ENCODE measurements at places on chromosomes 2 and 18.

- no peak for DNase-seq
Observed at GRCh38 chr2:228522276-228522675, 340.8 kb upstream of the SPHKAP start.

- DNase-seq = no peak
Observed at GRCh38 chr2:77104554-77104953, 417.6 kb downstream of the LRRTM4 start.

- DNase-seq = no peak
Observed at GRCh38 chr18:49151482-49151881, 200.7 kb upstream of the SMAD7 start.

DNA sequence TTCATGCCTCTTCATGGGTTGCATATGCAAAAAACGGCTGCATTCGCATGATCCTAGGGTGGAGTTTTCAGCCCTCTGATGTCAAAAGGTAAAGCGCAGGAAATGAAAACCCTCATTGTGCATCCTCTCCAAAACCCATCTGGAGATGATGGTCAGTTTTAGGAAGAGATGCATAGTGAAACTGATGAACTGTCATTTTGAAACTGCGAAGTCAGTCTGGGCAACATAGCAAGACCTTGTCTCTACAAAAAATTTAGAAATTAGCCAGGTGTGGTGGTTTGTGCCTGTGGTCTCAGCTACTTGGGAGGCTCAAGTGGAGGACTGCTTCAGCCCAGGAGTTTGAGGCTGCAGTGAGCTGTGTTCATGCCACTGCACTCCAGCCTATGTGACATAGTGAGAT is 2.5 kb upstream of the TTLL4 start:
- no peak for DNase-seq

- no peak for DNase-seq
Observed at GRCh38 chr2:88139203-88139702, 11.4 kb upstream of the FABP1 start.

DNA sequence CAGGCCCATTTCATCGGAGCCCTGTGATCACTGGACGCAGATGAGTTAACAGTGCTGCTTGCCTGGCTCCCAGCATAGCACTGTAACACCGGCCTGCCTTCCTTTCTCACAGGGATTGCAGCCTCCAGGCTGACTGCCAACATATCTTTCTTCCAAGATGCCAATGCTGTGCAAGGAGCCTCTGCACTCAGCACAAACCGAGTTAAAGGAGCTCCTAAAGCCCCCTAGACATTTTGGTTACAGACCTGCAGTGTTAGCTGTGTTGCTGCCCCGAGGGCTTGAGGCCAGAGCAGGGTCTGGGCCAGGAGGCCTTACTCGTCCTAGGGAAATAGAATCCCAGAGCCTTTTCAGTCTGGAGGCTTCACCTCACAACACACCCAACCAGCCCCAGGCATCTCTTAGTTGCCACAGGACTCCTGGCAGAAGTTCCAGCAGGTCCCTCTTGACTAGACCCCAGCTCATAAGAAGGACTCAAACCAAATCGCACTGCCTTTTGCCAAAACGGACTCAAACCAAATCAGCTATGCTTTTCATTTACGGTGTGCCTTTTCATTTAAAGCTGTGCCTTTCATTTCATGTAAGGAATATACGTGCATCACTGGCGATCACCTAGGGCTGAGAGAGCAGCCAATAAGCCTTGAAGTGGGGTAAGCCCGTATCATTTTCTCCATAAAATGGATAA is 58.4 kb upstream of the EML4 start:
- DNase-seq = no peak

- DNase-seq = no peak
Observed at GRCh38 chr2:8268172-8268783, 413.6 kb upstream of the ID2 start.

- no peak for DNase-seq
Observed at GRCh38 chr2:195319548-195320412, 337.2 kb upstream of the SLC39A10 start.

DNA sequence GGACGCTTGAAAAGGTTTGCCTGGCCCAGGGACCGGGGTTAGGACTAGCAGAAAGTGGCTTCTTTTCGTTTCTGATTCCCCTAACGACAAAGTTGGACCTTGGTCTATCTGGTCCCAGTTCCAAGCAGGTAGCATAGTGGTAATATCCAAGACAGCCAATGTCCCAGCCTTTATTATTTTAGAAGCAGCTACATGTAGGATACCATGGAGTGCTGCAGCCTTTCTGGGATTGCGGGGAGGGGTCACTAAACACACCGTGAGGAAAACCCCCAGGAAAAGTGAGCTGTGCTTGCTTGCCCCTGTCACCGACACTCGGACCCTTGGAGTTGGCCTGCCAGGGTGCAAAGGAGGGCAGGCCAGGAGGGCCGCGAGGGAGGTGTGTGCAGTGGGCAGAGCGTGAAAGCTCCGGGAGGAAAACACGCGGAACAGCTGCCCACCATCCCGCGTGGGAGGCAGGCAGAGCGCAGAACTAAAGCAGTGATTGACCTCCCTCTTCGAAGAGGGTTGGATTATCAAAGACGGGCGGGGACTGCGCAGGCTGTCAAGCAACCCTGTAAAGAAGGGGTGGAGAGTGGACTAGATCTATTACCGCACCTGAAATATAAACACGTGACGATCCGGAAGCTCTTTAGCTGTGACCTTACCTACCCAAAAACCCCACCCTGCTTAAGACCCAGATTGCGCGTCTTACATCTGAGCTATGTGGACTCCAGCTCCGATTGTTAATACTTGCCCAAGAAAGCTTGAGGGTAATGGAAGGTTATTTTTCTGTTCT is 624 bp upstream of the MAP4K3 start:
- DNase-seq = no peak

DNA sequence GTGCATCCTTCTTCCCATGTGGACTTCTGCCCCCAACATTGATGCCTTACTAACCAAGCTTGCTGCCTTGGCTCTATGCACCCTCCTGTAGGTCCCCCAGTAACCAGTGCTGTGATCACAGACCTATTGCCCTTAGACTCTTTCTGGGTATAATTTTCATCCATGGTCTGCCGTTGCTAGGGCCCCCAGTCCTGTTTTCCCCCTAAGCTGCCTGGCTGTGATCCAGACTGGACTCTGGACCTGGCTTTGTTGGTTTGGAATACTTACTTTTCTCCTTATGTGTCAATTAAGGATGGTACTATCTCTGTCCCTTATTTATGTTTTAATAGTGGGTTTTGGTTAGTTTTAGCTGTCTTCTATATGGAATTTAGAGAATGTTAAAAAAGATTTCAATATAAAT is 26.0 kb downstream of the ATP9B start:
- DNase-seq = no peak
